T-helper 17 cell (primary cell): ENCODE measurements at places on chromosomes 2 and 18. TPM values are rescaled to one million over a fixed set of nuclear protein-coding genes. Genes with fewer than 3 reads are reported as not detected.

- H3K27ac ChIP-seq = no peak overlapping the region
- peaks cover 21% of the 10 kb centered on the region for H3K27me3 ChIP-seq
- DNase-seq = no peak
- H3K4me3 ChIP-seq = no peak overlapping the region
These were observed 860 bp upstream of the KCNJ3 start for GRCh38 chr2:154697418-154698252.

GRCh38 chr18:30999887-31000628, 42.5 kb downstream of the DSC3 start:
- DNase-seq = no peak
- H3K27me3 ChIP-seq = no peaks in the 10 kb centered on the region
- no peaks in the 10 kb centered on the region for H3K4me1 ChIP-seq
- H3K4me3 ChIP-seq = no peak overlapping the region

DNA sequence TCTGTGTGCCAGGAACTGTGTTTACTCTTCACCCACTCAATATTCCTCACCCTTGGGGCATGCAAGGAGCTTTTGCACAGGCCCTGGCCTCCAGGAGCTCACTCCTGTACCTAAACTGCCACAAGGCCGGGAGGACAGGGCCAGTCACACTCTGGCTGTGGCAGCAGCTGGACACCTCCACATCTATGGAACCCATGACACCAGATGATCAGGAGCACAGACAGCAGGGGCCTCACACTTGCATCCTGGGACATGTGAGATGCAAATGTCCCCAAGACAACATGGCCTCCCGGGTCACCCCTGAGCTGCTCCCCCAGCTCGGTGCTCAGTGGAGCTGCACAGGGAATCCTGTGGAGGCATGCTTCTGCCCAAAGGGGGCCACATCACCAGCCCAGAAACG, 61.8 kb upstream of the SLC66A3 start:
- peaks cover 3% of the 10 kb centered on the region for H3K4me1 ChIP-seq
- no peak overlapping the region for H3K27ac ChIP-seq
- no peak overlapping the region for H3K4me3 ChIP-seq
- H3K36me3 ChIP-seq = no peaks in the 10 kb centered on the region
- DNase-seq = no peak

Gene FNDC4
- not detected for total RNA-seq

DNA sequence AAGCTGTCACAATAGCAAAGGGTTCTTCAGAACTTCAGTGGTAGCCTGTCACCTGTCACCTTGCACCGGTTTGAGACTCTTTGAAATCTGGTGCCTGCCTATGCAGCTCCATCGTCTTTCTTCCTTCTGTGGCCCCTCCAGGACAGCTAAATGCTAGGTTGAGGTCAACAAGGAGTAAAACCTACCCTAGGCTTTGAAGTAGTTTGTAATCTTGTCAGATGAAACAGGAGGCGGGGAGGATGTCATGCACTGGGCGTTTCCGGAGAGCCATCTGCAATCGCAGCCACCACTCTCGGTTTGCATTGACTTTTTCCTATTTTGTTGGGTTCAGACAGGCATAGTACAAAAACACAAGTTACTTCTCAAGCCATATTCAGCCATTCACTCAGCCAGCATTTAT, 116.7 kb downstream of the LPIN1 start:
- no peaks in the 10 kb centered on the region for H3K36me3 ChIP-seq
- H3K4me1 ChIP-seq = peaks cover 28% of the 10 kb centered on the region
- H3K4me3 ChIP-seq = peak overlapping the region; percentile 82
- H3K27me3 ChIP-seq = no peaks in the 10 kb centered on the region

DNA sequence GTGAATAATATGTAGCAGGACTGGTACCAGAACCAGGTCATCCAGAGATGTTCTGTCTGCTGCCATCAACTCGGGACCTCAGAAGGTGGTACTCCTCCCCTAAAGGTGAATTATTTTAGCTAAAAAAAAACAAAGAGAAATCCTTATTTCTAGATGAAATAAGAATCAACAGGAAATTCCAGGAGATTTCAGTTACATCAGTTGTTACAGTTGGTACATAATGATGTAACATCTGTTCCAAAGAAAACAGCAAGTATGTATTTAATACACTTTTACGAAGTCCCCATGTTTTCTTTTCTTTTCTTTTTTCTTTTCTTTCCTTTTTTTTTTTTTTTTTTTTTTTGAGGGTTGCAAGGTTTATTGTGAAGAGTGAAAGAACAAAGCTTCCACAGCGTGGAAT, 33.6 kb upstream of the CD28 start:
- no peak overlapping the region for H3K4me3 ChIP-seq
- H3K36me3 ChIP-seq = no peaks in the 10 kb centered on the region
- H3K27me3 ChIP-seq = no peaks in the 10 kb centered on the region
- no peak for DNase-seq

DNA sequence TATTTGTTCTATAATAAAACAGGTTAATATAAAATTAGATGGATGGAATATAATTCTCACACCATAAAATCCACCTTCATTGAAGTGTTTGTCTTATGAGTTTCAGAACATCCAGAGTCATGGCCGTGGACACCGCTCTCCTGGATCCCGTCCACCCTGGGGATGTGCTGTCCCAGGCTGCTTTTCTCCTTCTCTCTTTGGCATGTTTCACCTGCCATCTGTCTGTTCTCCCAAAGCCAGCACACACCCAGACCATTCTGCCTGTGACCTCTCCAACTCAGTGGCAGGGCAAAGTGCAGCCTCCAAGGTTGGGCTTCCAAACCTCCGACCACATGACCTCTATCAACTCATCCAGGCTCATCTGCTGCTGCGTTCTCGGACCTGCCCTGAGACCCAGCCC, 104.7 kb downstream of the MYT1L start:
- no peaks in the 10 kb centered on the region for H3K36me3 ChIP-seq
- no peaks in the 10 kb centered on the region for H3K4me1 ChIP-seq
- DNase-seq = no peak
- H3K4me3 ChIP-seq = no peak overlapping the region
- peaks cover 11% of the 10 kb centered on the region for H3K27me3 ChIP-seq
- H3K27ac ChIP-seq = no peak overlapping the region

DNA sequence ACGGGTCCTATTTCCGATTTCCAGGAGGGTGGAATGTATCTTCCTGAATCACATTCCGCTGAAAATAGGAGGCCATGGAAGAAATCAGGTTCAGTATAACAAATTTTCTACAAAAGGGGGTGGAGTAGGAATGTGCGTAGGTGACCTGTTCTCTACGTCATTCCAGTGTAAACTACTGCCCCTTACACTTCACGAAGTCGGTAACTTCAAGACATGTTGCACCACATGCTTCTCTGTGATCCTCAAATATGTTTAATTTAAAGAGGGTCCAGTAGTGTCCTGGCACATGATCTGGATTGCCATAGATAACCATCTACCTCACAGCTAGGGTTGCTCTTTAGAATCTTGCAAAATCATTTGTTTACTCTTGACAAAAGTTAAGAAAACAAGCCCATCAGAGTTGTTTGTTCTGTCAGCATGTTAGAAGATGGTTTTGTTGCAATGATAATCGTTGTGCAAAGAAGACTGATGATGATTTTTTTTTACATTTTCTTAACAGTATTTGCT, 7.5 kb upstream of the CPS1 start:
- H3K36me3 ChIP-seq = no peaks in the 10 kb centered on the region
- H3K27me3 ChIP-seq = peaks cover 7% of the 10 kb centered on the region
- no peaks in the 10 kb centered on the region for H3K4me1 ChIP-seq
- H3K27ac ChIP-seq = no peak overlapping the region
- H3K4me3 ChIP-seq = no peak overlapping the region

- no peak overlapping the region for H3K27ac ChIP-seq
- no peaks in the 10 kb centered on the region for H3K4me1 ChIP-seq
- H3K4me3 ChIP-seq = no peak overlapping the region
- peaks cover 4% of the 10 kb centered on the region for H3K27me3 ChIP-seq
These were observed 66.4 kb downstream of the KCNG2 start for GRCh38 chr18:79864006-79864725.

Gene AFF3
- 6.5 TPM for total RNA-seq

GRCh38 chr2:157692768-157693167, 64.1 kb upstream of the ACVR1C start:
- no peaks in the 10 kb centered on the region for H3K4me1 ChIP-seq
- DNase-seq = no peak
- H3K4me3 ChIP-seq = no peak overlapping the region
- peaks cover 3% of the 10 kb centered on the region for H3K36me3 ChIP-seq
- no peak overlapping the region for H3K27ac ChIP-seq

Gene GAL3ST2
- total RNA-seq = 2.4 TPM

DNA sequence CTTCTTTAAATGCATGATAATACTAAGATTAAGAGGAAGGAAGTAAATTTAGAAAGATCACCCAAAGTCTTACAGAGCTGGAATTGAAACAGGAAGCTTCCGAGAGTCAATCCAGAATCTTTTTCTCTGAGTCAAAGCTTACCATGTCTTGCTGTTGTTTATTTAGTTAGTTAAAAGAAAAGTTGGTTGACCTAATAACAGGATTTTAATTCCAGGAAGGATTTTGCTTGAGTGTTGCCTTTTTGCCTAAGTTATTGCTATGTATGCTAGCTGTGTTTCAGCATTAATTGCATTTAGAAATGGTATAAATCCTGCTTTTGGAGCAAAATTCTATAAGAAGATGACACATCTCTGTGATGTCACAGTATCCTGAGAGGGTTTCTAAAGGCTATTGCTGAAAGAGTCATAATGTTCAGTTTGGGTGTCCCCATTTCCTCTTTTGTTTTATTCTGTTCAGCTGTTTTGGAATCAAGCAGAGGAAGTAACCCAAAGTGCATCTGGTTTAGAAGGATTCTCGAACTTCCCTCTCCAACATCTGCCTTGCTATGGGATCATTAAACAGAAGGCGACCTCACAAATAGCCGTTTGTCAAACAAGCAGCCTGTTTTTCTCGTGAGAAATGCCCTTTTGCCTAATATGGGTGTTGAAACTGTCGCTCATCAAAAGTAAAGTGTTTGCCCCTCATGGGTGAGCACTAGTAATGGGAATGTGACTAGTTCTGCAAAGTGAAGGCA, 271.5 kb upstream of the MMADHC start:
- no peak overlapping the region for H3K27ac ChIP-seq
- no peak for DNase-seq
- no peak overlapping the region for H3K4me3 ChIP-seq
- no peaks in the 10 kb centered on the region for H3K4me1 ChIP-seq

GRCh38 chr18:75551071-75551470, 123.6 kb upstream of the SMIM21 start:
- peaks cover 57% of the 10 kb centered on the region for H3K27me3 ChIP-seq
- H3K36me3 ChIP-seq = no peaks in the 10 kb centered on the region
- H3K4me1 ChIP-seq = peaks cover 3% of the 10 kb centered on the region
- H3K27ac ChIP-seq = no peak overlapping the region
- no peak for DNase-seq

Gene POTEC
- total RNA-seq = not detected

DNA sequence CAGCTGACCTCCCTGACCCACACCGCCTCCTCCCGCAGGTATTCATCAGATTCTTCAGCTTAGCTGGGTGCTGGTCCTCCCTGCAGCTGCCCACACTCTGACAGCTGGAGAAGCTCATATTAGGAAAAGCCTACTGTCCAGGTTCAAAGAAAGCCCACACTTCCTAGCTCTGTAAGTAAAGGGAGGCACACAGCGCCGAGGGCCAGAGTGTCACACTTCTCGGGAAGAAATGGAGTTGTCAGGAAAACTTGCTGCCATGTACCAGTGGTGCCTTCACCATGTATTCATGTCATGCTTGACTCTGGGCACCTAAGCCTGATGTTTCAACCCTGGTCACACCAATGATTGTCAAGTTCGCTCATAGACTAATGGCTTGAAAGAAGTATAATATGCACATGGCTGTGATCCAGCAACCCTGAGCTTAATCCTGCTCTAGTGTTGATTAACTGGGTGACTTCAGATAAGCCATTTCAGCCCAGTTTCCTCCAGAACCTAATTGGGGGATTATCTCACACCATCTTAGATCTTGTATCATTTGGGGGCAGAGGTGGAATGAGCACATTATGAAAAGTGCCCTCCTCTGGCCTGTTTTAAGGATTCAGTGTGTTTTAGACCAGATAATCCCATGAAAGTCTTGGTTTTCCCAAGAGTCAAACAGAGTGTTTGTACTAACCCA, 180.3 kb upstream of the PARD3B start:
- no peak overlapping the region for H3K4me3 ChIP-seq
- peaks cover 27% of the 10 kb centered on the region for H3K27me3 ChIP-seq
- no peaks in the 10 kb centered on the region for H3K36me3 ChIP-seq
- H3K4me1 ChIP-seq = no peaks in the 10 kb centered on the region
- no peak for DNase-seq
- no peak overlapping the region for H3K27ac ChIP-seq

GRCh38 chr18:51211552-51211951, 14.1 kb upstream of the MEX3C start:
- H3K4me1 ChIP-seq = peaks cover 20% of the 10 kb centered on the region
- DNase-seq = no peak
- H3K36me3 ChIP-seq = peaks cover 2% of the 10 kb centered on the region
- peaks cover 11% of the 10 kb centered on the region for H3K27me3 ChIP-seq

Gene CD8A
- not detected for total RNA-seq

Gene STAT4
- total RNA-seq = 128 TPM

GRCh38 chr2:128642316-128642715, 323.6 kb upstream of the HS6ST1 start:
- no peak overlapping the region for H3K27ac ChIP-seq
- no peak overlapping the region for H3K4me3 ChIP-seq
- H3K4me1 ChIP-seq = no peaks in the 10 kb centered on the region
- no peak for DNase-seq
- H3K27me3 ChIP-seq = peaks cover 26% of the 10 kb centered on the region
- no peaks in the 10 kb centered on the region for H3K36me3 ChIP-seq

DNA sequence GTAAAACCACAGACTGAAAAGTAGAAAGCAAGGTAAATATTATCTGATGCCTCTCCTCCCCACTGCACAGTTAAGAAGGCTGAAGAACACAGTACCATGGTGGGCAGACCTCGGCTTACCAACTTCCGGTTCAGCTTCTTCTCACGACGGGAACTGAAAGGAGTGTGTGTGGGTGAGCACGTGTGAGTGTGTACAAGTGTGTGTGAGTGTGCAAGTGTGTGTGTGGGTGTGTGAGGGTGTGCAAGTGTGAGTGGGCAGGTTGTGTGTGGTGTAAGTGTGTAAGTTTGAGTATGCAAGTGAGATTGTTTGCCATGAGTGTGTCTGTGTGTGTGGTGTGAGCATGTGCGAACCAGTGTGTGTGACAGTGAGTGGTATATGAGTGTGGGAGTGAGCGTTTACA, 103.5 kb downstream of the ADD2 start:
- H3K4me3 ChIP-seq = no peak overlapping the region
- H3K36me3 ChIP-seq = peaks cover 4% of the 10 kb centered on the region
- H3K27me3 ChIP-seq = peaks cover 13% of the 10 kb centered on the region
- peaks cover 6% of the 10 kb centered on the region for H3K4me1 ChIP-seq
- DNase-seq = no peak
- H3K27ac ChIP-seq = no peak overlapping the region

Gene MREG
- total RNA-seq = 5.3 TPM

Gene KCNIP3
- not detected for total RNA-seq

Gene COL5A2
- total RNA-seq = 0.18 TPM

Gene GALR1
- not detected for total RNA-seq

Gene CPLX4
- total RNA-seq = not detected

DNA sequence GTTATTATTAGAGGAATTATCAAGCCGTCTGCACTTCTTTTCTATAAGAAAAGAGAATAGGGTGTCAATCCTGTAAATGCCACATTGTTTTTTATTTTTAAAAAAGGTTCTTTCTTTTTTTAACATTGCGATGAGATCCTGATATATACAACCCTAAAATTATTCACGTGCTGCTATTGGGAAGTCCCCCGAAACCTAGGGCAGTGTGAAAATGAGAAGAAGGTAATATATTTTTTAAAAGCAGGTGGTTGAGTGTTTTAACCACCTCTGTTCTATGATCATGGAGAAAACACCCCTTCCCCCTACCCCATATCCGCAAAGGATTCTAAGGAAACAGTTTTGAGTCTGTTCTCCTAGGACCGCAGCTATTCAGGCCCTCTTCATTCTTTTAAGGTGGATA, 94.5 kb upstream of the KLHL14 start:
- no peak overlapping the region for H3K27ac ChIP-seq
- no peaks in the 10 kb centered on the region for H3K4me1 ChIP-seq
- H3K4me3 ChIP-seq = no peak overlapping the region
- no peak for DNase-seq
